CD4-positive, alpha-beta T cell treated with Interleukin-15 for 1 hour (primary cell): ENCODE measurements at places on chromosomes 2 and 18.

GRCh38 chr2:134249755-134250154 lies 4.1 kb upstream of the MGAT5 start:
- no peak for DNase-seq

GRCh38 chr2:217892560-217892959 lies 110.2 kb downstream of the TNS1 start:
- no peak for DNase-seq

GRCh38 chr2:15666861-15667808 lies 75.5 kb downstream of the DDX1 start:
- DNase-seq: no peak

DNA sequence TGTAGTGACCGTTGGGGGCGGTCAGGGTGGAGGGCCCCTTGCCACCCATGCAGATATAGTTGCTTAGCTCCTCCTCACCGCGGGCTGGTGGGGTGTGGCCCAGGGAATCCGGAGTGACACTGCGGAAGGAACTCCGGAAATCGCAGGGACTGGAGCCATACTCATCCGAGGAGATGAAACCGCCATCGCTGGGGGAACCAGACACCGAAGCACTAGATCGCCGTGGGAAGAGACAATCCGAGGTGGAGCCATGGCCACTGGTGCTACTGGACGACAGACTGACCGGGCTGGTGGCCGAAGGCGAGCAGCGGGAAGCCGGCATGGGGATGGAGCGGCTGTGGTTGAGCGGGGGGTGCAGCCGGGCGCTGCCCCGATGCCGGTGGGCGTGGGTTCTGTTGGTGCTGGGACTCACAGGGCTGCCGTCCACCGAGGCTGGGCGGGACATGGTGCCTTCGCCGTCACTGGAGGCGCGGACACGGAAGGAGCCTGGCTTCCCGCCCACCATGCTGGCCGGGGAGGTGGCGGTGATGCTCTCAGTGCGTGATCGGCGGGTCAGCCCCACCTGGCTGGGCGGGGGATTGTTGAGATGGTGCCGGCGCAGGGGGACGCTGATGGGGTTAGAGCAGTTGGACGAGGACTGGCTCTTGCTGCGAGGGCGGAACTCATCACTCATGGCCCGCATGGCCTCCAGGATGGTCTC lies 2.2 kb downstream of the IRS1 start:
- DNase-seq: no peak

- DNase-seq: no peak
Measured at GRCh38 chr18:36829362-36830157, 633 bp downstream of the KIAA1328 start.
